Esophagus mucosa (tissue), 1 donor: ENCODE measurements at places on chromosomes 1 and 21. TPM values are rescaled to one million over a fixed set of nuclear protein-coding genes. Genes with fewer than 3 reads are reported as not detected.

Gene MT1HL1
- total RNA-seq = not detected

- no peak for ATAC-seq
Observed at GRCh38 chr1:59291561-59291960, 5.3 kb upstream of the FGGY start.

Gene SLC25A34
- 0.68 TPM for total RNA-seq

Gene HMGCS2
- total RNA-seq = 0.76 TPM

Gene S100A8
- total RNA-seq = 27,439 TPM

- ATAC-seq = no peak
Observed at GRCh38 chr1:65319754-65320153, 10.4 kb downstream of the DNAJC6 start.

Gene CR1L
- total RNA-seq = not detected
